MCF 10A (cell line): ENCODE measurements at places on chromosomes 3 and 15. TPM values are rescaled to one million over a fixed set of nuclear protein-coding genes. Genes with fewer than 3 reads are reported as not detected.

GRCh38 chr15:86623236-86623635, 543.6 kb downstream of the AGBL1 start:
- H3K36me3 ChIP-seq: no peaks in the 10 kb centered on the region
- H3K27me3 ChIP-seq: no peaks in the 10 kb centered on the region
- H3K4me3 ChIP-seq: no peak overlapping the region

DNA sequence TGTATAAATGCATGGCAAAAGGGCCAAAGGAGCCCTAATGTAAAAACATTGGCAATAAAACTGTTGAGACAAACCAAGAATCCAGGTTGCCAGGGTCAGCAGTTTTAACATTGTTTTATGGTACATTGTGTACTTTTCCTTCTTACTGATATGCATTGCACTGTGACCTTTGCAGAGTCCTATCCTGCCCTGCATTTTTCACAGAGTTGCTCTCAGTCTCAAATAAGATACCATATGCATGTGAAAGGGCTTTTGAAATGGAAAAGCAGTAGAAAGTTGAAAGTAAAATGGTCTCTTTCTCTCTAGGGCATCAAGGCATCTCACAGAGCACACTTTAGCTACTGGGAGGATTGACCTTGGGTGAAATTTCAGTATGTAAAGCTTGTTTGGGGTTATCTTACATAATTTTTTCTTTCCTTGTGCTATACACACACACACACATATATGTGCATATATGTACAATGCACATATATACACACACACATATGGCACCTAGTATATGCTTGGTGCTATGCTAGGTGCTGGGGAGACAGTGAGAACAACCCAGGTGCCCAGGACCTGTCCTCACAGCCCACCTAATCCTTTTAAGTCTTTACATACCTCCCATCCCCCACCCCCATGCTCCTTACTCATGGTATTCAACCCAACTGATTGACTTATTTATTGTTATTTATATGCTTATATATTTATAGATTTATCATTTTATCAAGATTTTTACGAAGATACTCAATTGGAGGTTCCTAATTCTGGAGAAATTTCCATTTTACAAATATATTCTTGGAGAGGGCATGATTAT, 1.2 kb upstream of the PPP2R3A start:
- peaks cover 19% of the 10 kb centered on the region for H3K4me1 ChIP-seq
- H3K4me3 ChIP-seq: peak overlapping the region; percentile 77
- H3K27ac ChIP-seq: no peak overlapping the region
- no peaks in the 10 kb centered on the region for H3K36me3 ChIP-seq

ARL13B gene
- 22.0 and 26.0 TPM in 2 replicates for total RNA-seq

DNA sequence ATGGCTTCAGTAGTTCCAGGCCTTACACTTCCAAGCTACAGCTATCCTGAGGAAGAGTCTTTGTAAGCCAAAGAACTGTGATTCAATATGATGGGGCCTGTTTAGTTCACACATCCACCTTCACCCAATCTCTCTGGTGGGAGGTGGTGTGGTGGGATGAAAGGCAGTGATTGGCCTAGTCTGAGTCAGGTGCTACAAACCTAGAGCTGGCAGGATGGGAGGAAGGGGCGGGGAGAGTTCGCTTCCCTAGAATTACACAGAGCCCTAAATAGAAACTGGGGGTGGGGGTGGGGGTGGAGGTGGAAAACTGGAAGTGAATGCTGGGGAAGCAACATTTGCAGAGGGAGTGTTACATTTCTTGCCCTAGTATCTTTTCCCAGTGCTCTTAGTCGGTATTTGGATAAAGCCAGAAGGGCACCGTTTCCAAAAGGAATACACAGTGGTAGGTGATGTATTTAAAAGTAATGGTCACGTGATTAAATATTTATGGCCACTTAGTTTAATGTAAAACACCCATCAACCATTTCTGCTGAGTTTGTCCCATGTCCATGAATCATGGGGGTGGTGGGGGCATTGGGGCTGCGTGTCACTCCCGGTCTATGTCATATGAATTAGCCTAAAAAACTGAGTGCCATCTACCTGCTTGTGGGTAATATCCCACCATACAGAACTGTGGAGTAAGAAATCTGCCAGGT, 247.6 kb upstream of the PROK2 start:
- DNase-seq: no peak
- peaks cover 9% of the 10 kb centered on the region for H3K27me3 ChIP-seq
- no peaks in the 10 kb centered on the region for H3K36me3 ChIP-seq
- no peak overlapping the region for H3K27ac ChIP-seq

MIX23 gene
- total RNA-seq: 78.2 and 94.4 TPM in 2 replicates

DNA sequence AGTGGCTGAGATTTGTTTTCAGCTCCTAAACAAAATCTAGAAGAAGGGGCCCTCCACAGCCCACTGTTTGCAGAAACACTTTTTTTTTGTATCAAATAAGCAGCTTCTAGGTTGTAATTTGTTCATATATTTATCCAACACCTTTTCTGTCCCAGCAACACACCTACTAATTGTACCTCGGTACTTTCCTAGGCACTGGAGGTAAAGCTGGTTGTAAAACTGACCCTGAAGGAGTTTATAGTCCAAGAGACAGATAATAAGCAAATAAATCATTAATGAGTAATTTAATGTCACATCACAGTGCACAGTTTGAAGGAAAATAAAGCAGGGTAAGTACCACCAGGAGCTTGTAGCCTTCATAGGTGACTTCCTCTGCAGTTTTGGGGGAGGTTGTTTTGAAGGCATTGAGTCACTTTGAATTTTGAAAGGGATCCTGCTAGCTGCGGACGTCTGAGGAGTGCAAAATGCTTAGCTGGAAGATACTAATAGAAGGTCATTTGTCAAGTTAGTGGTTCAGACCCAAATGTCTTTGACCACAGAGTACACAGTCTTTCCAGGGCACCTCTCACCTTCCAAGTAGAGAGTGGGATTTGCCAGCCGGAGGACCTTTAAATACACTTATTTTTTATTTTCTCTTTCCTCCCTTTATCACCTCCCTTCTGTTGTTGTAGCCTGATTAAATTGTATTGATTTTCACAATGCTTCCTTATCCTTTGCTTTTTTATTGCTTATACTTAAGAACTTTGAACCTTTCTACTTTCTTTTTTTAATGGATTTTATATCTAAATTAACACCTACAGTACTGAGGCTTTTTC, 53.8 kb downstream of the CMSS1 start:
- H3K27me3 ChIP-seq: no peaks in the 10 kb centered on the region
- no peaks in the 10 kb centered on the region for H3K36me3 ChIP-seq
- no peak overlapping the region for H3K4me3 ChIP-seq
- peaks cover 6% of the 10 kb centered on the region for H3K4me1 ChIP-seq
- no peak overlapping the region for H3K27ac ChIP-seq

- no peak overlapping the region for H3K27ac ChIP-seq
- peaks cover 46% of the 10 kb centered on the region for H3K27me3 ChIP-seq
- no peaks in the 10 kb centered on the region for H3K4me1 ChIP-seq
- H3K36me3 ChIP-seq: no peaks in the 10 kb centered on the region
Observed at GRCh38 chr15:91146728-91147127, 46.7 kb downstream of the SV2B start.

DNA sequence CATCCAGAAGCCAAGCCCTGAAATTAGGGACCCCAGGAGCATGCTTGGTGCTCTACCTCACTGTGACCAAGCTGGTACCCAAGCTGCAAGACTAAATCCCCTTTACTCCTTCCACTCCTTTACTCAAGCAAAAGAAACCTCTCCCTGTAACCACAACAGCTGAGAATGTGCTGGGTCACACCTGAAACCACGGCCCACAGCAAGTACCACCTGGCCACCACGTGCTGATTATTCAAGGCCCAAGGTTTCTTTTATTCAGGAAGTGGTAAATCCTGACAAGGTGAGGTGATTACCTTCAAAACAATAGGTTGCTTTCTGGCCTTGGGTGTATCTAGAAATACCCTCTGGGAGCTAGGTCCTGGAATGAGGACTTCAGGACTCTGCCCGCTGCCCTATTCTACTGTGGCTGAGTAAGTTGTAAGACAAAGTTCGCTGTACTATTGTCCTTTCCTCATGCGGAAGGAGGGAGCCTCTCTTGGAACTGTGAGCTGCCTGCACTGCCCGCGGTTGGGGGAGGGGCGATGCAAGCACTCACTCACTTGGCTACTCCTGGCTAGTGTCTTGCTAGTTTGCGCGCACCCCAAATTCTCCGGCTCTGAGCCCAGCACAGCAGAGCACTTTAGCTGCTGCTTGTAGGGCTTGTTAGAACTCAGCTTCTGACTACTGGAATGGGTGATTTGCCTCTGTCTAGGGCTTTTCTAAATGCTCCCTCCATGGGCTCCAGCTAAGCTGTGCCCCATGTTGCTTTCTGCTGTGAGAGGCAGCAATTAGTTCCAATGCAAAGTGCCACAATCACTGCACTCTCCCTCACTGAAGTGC, 487.1 kb upstream of the CNTN3 start:
- no peak for DNase-seq
- no peaks in the 10 kb centered on the region for H3K4me1 ChIP-seq

KY gene
- not detected in 2 replicates for total RNA-seq

- H3K4me1 ChIP-seq: peaks cover 10% of the 10 kb centered on the region
- H3K27me3 ChIP-seq: peaks cover 11% of the 10 kb centered on the region
- no peak for DNase-seq
- H3K36me3 ChIP-seq: no peaks in the 10 kb centered on the region
Observed at GRCh38 chr3:50559702-50560101, 7.8 kb downstream of the C3orf18 start.

DNA sequence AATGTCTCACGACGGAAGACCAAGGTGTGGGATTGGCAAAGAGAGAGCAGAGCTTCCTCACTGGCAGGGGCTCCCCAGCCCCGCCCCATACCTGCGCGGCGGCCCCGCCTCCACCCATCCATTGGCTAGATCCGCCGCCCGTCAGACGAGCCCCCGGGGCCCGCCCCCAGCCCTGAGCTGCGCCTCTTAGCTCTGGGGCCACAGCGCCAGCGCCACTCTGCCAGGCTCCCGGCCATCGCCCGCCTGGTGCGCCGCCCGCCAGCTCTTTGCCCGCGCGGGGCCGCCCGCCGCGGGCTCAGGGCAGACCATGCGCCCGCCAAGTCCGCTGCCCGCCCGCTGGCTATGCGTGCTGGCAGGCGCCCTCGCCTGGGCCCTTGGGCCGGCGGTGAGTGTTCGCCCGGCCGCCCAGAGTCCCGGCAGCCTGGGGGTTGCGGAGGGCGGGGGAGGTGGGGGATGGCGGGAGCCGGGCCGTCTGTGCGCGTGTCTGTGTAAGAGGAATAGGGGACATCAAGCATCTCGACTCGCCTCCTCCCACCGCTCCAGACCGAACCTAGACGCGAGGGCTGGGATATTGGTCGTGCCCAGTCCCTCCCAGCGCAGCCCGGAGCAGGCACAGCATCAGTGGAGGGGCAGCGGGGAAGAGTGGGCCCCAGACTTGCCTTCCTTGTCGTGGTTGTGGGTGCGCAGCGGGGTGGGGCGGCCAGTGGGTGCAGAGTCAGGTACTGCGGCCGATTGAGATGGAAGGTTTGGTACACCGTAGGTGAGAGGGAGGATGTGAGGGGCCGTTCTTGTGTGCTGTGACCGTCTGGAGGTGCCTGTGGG, at the start of gene VIPR1:
VIPR1 (plus strand) TSS at position 215 of the 822 bp plus-strand sequence; CDS start at position 308, 93 bp downstream.
- peaks cover 10% of the 10 kb centered on the region for H3K4me1 ChIP-seq
- peak within 1 kb of the TSS; percentile 5 for H3K27ac ChIP-seq

FAM3D gene
- not detected in 2 replicates for total RNA-seq

- H3K4me1 ChIP-seq: peaks cover 5% of the 10 kb centered on the region
- no peaks in the 10 kb centered on the region for H3K36me3 ChIP-seq
- H3K27me3 ChIP-seq: peaks cover 11% of the 10 kb centered on the region
- peak; percentile 13 for DNase-seq
Observed at GRCh38 chr3:170780955-170781354, 89.0 kb downstream of the RPL22L1 start.

DNA sequence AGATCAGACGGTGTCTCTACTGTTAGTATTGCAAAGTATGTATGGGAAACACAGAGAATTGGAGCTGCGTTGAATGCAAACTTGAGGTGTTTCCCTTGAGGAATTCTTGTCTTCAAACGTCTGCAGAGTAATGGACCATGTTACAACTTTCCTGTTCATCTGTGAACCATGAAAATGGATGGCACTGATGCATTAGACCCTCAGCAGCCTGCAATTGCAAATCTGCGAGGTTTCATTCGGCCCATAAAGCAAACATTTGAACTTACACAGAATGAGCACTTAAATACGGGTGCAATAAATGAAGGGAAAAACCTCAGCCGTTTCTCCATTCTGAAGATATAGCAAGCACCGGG, 49.7 kb downstream of the LRRN1 start:
- no peaks in the 10 kb centered on the region for H3K36me3 ChIP-seq
- H3K27me3 ChIP-seq: no peaks in the 10 kb centered on the region
- no peaks in the 10 kb centered on the region for H3K4me1 ChIP-seq

PRTG gene
- total RNA-seq: 1.3 and 3.5 TPM in 2 replicates
